Islet precursor cell (in vitro differentiated cells): ENCODE measurements at places on chromosomes 11 and 22.

DNA sequence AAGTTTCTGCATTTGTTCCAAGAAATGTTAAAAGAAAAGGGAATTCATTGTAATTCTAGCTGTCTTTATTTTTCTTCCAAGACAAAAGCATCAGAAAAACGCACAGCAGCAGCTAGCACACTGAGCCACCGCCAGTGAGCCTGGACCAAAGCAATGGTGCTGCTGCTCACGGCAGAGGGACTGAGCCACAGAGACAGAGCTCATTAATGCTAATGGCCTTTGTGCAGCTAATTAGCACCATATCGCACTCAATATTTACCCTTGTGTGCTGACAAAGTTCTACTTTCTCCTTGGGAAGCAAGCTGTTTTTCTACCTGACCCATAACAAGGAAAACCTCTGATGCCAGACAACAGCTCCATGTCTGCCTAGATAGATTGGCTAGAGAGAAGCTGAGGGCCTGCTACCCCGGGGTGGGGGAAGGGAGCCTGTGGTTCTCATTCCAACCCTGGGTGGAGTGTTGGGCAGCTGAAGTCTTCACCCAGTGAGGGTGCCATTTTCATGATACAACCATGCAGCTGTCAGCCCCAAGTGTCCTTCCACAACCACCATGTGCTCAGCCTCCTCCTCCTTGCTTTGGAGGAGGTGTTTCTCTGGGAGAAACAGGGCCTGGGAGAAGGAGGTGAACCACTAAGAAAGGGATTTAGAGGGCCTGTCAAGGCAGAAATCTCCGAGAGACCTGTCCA, 131.1 kb upstream of the NCAM1 start:
- DNase-seq: no peak

DNA sequence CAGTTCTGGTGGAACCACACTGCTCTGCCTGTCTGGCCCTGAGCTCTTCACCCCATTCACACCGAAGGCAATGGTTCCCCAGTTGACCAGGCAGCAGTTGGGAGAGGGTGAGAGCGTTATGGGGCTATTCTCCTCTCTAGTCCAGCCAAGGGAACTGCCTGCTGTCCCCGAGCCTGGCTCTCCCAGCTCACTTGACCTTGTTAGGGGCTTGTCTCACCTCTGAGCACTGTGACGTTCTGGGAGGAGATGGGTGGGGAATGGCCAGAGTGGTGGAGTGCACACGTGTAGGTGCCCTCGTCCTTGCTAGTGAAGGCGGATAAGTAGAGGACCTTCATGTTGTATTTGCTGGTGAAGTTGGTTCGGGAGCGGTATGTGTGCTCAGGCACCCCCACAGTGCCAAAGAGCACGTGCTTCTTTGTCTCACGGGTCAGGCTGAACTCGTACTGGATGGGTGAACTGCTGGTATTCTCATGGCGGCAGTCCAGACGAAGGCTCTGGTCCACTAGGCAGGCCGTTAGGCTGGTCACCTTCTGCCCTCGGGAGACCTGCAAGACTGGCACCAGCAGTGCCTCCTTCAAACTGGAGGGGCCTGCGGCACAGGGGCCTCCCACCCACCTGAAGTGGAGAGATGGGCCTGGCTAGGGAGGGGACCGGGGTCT, 3.0 kb downstream of the THY1 start:
- no peak for DNase-seq

DNA sequence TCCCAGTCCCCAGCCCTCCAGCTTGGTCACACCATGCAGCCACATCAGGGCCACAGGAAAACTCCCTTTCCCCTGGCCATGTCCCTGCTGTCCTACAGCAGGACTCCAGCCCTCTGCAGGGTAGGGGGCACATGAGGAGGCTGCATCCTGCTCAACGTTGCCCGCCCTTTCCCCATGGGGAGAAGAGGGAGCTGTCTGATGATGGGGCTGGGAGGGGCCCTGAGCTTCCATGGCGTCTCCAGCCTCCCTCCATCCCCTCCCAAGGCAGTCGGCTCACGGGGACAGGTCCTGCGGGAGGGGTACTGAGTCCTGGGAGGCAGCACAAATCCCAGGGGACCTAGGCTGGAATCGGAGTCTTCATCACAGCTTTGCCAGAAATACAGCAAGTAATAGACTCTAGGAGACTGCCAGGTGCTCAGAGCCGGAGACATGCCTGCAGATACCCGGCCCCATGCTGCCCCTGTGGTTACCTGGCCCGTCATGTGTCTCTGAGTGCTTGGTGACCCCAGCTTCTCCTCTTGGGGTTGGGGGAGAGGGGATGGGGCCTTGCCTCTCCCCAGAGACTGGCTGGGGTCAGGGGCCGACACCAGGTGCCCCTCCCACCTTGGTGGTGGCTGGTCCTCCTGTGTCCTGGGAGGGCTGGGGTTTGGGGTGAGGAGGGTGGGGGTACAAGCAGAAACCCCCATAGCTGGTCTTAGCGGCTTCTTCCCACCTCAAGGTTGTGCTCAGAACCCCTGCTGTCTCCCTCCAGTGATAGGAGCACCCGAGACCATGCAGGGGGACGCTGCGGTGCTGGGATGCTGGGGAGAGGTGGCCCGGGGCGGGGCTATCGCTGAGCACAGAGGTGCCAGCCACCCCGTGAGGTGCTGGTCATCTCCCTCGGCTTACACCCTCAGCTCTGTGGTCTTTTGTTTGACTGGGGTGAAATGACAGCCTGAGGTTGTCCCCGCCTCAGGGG, 2.3 kb downstream of the MRGPRE start:
- DNase-seq: no peak

- no peak for DNase-seq
Observed at GRCh38 chr11:125284245-125284850, 119.8 kb downstream of the PKNOX2 start.

DNA sequence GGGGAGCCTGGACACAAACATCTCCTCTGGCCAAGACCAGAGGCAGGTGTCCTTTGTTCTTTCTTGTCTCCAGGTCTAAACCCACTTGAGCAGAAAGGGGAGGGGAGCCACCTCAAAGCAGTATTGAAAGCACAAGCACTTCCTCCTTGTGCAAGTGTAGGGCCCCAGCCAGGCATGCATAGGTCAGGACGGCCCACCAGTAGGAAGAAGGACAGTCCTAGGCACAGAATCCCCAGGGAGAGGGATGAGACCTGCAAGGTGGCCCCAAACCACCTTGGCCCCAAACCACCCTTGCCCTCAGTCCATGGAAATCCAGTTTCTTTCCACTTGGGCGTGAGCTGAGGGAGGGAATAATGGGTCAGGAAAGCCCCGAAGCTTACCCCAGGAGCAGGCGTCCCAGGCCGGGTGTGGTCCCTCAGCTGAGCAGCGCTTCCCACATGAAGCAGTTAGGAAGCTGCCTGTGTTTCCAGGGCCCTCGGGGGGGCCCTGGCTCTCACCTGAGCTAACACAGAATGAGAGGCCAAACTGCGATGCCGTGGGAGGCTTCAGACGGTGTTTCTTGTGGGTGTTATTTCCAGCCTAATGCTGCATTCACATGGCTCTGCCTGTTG, 20.4 kb upstream of the IGSF9B start:
- no peak for DNase-seq

GRCh38 chr22:48357196-48357595, 1470.5 kb downstream of the BRD1 start:
- no peak for DNase-seq

GRCh38 chr11:94332814-94333213, 28.4 kb downstream of the IZUMO1R start:
- DNase-seq: peak; percentile 53

GRCh38 chr22:46561435-46561905, 24.1 kb upstream of the CELSR1 start:
- DNase-seq: no peak

- DNase-seq: no peak
Observed at GRCh38 chr22:20057596-20058268, 22.3 kb upstream of the DGCR8 start.

DNA sequence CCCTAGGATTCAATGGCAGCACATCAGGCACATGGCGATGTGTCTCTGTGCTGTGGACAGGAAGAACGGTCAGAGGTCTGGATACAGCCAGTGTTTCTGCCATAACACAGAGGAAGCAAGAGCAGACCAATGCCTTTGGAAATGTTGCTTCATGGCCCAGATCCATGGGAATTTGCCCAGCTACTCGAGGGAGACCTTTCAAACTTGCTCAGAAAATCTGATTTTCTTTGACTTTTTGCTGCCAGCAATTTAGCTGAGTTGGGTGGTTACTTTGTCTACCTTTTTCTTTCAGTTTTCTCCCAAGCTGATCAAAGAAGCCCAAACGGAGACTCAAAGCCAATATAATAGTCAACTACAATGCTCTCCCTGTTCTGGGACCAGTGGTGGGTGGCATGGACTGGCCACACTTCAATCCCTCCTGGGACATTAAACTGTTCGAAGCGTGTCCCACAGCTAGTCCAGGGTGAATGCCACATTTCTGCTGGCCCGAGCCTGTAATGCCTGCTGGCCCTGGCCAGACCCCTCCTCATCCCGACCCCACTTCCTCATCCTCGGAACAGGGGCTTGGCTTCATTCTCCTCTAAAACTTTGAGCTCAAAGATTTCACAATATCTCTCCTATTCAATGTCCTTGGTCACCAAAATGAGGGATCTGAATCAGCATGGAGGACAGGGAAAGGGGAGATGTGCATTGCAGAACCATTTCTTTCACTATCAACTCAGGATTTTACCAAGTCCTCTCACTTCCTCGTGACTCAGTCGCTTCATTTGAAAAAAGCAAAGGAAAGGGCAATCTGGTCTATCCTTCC, 93.3 kb downstream of the ABTB2 start:
- DNase-seq: no peak

DNA sequence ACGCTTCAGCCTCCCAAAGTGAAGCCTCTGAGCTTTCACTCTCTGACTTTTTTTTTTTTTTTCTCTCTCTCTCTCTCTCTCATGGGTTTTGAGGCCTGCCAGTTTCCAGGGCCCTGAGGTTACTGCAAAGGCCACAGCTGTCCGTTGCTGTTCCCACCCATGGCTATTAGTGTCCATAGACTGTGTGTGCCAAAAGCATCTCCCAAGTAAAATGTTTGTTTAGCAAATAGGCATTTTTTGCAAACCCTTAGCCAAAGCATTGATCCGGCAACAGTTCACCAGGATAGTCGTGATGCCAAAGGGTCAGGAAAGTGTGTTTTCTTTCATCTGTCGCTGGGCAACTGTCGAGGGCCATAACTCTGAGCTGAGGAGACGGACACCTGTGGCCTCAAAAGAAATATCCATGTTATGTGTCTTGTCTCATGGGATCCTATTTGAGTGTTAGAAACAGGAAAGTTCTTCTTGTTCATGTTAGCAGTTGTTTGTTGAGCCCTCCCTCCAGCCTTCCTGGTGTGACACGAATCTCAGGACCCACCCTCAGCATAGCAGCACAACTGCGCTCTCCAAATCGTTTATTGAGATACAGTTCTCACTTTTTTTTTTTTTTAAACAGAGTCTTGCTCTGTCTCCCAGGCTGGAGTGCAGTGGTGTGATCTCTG, 18.4 kb downstream of the FADS2 start:
- no peak for DNase-seq

GRCh38 chr11:123227763-123228495, 32.9 kb upstream of the CLMP start:
- DNase-seq: no peak

DNA sequence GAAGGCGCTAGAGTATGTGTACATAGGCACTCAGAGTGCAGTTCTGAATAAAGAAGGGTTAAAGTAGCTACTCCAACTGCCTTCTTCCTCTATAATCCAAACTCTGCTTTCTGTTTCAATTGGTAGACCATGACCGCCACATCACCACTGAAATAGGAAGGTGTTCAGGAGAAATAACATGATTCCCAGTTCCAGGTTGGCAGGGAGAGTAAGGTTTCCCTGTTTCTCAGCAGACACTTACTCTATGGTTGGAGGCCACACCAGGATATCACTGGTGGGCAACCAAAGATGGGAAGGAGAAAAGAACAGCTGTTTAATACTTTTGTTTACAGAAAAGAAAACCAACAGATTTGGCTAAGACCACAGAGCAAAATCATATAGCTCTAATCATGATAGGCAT, 37.9 kb downstream of the PAK1 start:
- no peak for DNase-seq

- no peak for DNase-seq
Observed at GRCh38 chr11:17263769-17264168, 12.8 kb upstream of the NUCB2 start.
